T-helper 2 cell (primary cell): ENCODE measurements at places on chromosomes 11 and 22.

- DNase-seq = no peak
These were observed 157.8 kb upstream of the GRK3 start for GRCh38 chr22:25406510-25407210.

DNA sequence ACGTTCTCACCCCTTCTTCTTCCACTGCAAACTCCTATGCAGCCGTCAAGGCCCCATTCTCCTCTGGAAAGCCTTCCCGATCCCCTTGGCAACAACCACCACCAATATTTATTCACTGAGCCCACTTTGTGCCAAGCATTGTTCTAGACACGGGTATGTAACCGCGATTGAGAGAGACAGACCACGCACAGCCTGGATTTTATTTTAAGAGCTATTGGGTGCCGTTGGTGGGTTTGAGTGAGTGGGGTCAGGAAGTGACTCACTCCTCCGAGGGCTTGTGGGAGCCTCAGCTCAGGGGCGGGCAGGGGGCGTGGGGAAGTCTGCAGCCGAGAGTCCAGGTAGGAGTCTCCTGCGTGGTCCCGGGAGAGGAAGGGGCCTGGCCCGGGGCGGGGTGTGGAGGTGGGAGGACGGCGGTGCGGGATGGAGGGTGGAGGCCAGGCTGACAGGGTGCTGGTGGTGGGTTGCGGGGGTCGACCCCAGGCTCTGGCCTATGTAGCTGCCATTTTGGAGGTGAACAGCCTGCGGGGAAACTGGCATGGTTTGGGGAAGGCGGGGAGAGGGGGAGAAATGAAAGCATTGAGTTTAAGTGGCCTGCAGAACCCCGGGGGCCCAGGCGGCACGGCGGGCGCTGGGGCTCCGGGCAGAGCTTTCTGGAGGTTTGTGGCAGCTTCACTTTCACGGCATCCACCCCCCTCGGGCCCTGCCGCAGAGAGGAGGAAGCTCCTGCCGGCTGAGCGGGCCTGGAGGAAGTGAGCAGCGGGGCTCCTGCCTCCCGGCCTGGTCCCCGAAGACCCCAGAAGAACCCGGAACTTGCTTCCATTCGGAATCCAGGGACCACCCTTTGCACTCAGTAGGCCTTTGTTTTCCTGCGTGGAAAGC, 547 bp downstream of the PARVG start:
- DNase-seq = peak; percentile 72

GRCh38 chr11:2092464-2092910, 46.7 kb downstream of the IGF2 start:
- DNase-seq = no peak

DNA sequence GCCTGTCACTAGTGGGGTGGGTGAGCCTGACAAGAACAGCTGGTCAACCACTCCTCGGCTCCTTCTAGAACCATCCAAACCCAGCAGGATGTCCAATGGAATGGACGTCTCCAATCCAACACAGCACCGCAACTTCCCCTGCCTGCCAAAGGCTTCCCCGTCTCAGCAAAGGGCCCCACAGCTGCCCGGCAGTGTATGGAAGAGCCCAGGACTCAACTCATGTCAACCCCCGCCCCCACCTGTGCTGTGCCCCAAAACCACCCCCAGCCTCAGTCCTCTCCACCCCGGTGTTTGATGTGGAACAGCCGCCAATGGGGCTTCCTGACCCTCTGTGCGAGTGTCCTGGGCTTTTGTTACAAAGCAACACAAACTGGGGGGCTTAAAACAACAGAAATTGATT, 223.8 kb downstream of the CTTN start:
- DNase-seq = no peak

GRCh38 chr11:89436071-89436470, 55.1 kb downstream of the NOX4 start:
- DNase-seq = no peak
